Ecto neural progenitor cell (in vitro differentiated cells): ENCODE measurements at places on chromosomes 1 and 21.

GRCh38 chr21:42317341-42317741, 2.1 kb upstream of the TFF3 start:
- DNase-seq = peak; percentile 33

GRCh38 chr1:55726994-55727393, 511.8 kb upstream of the USP24 start:
- DNase-seq = no peak

DNA sequence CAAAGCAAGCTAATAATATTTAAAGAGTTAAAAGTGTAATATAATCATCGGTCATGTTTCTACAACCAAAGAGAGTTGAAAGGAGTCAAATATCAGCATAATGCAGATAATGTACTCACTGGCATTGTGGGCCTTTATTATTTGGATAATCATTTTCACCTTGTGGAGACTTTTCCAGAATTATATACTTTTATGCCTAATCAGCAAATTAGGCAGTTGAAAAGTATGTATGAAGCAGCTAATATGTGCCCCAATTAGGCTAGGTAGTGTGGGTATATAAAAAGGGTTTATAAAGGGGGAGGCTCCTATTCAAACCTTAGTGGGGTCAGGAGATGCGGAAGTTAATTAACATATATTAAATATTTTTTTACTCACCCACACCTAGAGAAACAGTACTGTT, 102.8 kb upstream of the HNRNPU start:
- DNase-seq = no peak

DNA sequence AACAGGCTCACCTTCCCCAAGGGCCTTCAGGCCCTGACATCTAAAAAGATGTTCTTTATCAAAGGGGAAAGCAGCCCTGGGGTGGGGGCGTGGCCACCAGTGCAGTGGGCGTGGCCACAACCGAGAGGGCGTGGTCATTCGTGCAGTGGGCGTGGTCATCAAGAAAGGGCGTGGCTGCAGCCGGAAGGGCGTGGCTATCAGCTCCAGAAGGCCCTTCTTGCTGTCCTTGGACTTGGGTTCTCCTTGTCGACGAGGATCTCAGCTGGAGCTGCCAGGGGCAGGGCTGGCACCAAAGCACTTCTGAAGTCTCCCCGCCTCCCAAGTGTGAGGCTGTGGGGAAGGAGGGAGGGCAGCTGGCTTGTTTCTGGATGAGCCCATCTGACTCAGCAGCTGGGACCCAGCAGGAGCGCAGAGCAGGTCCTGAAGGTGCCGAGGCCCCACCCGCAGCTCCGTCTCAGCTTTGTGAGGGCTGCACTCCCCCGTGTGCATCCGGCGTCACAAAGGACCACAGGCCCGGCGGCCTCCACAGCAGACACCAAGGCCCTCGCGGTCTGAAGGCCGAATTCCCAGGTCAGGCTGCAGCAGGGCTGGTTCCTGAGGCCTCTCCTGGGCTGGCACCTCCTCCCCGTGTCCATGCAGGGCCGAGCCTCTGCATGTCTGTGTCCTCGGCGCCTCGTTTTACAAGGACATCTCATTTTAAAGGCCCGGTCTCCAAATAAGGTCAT, 12.8 kb downstream of the PDE9A start:
- no peak for DNase-seq

GRCh38 chr1:2546515-2547209, 9.5 kb upstream of the TNFRSF14 start:
- peak; percentile 85 for DNase-seq
